ENCODE measurements at places on chromosomes 2 and 18.

- no peak for DNase-seq
These were observed 156.9 kb upstream of the BARD1 start for GRCh38 chr2:214966420-214966819.

- no peak for DNase-seq
These were observed 216.6 kb downstream of the SH3BP4 start for GRCh38 chr2:235168174-235168979.

- DNase-seq: no peak
These were observed 113.4 kb upstream of the WDSUB1 start for GRCh38 chr2:159399716-159400415.

- no peak for DNase-seq
These were observed 146.7 kb downstream of the MYO3B start for GRCh38 chr2:170324640-170325046.

DNA sequence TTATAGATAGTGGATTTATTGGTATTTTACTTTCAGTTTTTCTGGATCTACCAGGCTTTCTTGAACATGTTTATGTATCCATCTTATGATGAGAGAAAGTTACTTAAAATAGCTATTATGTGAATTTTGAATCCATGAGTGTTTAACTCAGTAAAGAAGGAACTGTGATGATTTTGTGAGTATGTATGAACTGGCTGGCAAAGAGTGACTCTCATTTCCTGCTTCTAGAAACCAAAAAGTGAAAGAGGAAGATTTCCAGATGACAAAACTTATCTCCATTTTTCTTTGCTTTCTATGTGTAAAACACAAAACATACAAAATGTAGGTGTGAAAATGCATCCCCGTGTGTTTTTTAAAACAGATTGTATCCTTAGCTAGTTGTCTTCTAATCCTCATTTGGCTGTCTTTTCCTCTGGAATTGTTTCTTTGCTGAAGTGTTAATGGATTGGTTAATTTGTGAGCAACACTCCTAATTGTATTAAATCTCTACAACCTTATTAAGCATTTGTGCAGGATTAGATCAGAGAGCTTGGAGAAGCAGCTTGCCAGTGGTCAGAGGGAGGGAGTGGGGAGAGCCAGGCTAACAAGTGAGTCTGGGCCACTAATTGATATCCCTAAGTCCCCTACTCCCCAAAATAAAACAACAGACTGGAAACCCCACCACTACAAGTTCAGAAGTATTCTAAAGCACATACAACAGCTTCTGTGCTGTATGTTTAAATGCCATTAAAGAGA, 23.9 kb downstream of the PTPRM start:
- no peak for DNase-seq

GRCh38 chr2:209642146-209642820, 129.3 kb upstream of the UNC80 start:
- DNase-seq: no peak

DNA sequence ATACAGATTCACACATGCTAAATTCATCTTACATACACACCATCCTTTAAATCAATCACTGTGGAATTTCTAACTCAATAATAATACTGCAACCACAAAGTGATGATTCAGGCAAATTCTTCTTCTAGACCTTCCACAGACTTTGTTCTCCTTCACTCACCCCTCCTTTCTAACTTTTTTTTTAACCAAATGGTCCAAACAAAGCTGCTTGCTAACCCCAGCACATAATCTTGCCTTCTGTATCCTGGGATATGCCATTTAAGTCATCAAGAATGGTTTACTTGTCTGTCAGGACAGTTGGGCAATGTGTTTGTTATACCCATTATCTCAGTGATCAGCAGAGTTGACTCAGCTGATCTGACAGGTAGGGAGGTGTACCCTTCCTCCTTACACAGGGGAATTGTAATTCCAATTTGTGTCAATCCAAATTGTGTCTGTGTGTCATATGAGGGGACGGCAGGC, 10.0 kb downstream of the SLC40A1 start:
- DNase-seq: no peak

DNA sequence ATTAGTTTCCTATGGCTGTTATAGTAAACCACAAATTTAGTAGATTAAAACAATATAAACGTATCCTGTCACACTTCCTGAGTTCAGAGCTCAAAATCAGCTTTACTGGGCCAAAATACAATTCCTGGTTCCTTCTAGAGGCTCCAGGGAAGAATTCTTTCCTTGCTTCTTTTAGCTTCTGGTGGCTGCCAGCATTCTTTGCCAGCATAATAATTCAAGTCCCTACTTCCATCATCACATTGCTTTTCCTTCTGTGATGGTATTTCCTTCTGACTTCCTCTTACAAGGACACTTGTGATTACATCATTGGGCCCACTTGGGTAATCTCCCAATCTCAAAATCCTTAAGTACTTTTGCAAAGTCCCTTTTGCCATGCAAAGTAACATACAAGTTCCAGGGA, 40.6 kb downstream of the MOB4 start:
- no peak for DNase-seq

- DNase-seq: no peak
These were observed 5.5 kb downstream of the CCDC102B start for GRCh38 chr18:68803356-68803755.

Data from SW 1271 (cell line).